Osteoblast (primary cell): ENCODE measurements at places on chromosomes 11 and 22. TPM values are rescaled to one million over a fixed set of nuclear protein-coding genes. Genes with fewer than 3 reads are reported as not detected.

Gene OR2AG1
- not detected in 2 replicates for total RNA-seq

Gene POLR3H
- 26.2 and 27.9 TPM in 2 replicates for total RNA-seq

Gene OR5A1
- not detected in 2 replicates for total RNA-seq

Gene RHOD
- total RNA-seq, result 26.8 and 27.5 TPM in 2 replicates

Gene CASP1
- total RNA-seq, result 13.6 and 14.1 TPM in 2 replicates

Gene NPAS4
- total RNA-seq, result 0.36 TPM in 1 of 2 replicates, not detected in the other

Gene APOBEC3F
- 3.5 and 5.1 TPM in 2 replicates for total RNA-seq

Gene IFTAP
- total RNA-seq, result 32.1 and 33.7 TPM in 2 replicates

Gene CST6
- 1.8 and 2.9 TPM in 2 replicates for total RNA-seq

Gene CRYBB3
- not detected in 2 replicates for total RNA-seq

Gene BATF2
- total RNA-seq, result 0.29 and 1.4 TPM in 2 replicates
